ENCODE measurements at places on chromosomes 7 and 10. TPM values are rescaled to one million over a fixed set of nuclear protein-coding genes. Genes with fewer than 3 reads are reported as not detected.
A peak's percentile ranks its signal among the peaks of the same experiment; 100 is the strongest.

ADGRA1 gene
- 3.4 TPM for total RNA-seq

DNA sequence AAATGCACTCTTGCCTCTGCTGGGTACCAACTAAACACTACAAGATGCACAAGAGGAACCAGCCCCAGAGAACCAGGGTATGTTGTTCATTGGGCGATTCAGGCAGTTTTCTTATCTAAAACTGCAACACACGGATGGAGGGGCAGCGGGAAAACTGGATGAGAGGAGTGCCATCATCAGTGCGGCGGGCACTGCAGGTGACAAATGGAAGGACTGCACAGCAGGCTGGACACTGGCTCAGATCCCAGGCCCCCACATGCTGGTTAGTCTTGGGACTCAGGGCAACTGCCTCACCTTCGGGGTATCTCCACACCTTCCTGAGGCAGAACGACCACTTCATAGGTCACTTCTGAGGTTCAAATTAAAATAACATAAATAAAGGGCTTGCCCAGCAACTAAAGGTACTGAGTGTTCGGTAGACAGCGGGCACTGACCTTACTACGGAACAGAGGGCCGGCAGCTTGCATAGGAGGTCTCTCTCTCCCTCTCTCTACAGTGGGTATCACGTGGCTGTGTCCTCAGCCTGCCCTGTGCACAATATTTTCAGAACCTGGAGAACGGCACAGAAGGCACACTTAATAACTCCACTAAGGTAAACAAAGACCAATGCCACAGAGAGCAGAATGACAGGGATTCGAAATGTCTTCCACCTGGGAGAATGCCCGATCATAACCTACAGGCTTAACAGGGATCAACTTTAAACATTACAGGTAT is 72.1 kb downstream of the GRB10 start:
- peak; percentile 53 for DNase-seq

ATP6V0A4 gene
- 1.8 TPM for total RNA-seq

ETV1 gene
- total RNA-seq: 44.5 TPM

GRCh38 chr7:10468908-10469307 is 504.8 kb upstream of the PHF14 start:
- no peak for DNase-seq

C10orf53 gene
- total RNA-seq: 0.18 TPM

NKX2-3 gene
- not detected for total RNA-seq

DNA sequence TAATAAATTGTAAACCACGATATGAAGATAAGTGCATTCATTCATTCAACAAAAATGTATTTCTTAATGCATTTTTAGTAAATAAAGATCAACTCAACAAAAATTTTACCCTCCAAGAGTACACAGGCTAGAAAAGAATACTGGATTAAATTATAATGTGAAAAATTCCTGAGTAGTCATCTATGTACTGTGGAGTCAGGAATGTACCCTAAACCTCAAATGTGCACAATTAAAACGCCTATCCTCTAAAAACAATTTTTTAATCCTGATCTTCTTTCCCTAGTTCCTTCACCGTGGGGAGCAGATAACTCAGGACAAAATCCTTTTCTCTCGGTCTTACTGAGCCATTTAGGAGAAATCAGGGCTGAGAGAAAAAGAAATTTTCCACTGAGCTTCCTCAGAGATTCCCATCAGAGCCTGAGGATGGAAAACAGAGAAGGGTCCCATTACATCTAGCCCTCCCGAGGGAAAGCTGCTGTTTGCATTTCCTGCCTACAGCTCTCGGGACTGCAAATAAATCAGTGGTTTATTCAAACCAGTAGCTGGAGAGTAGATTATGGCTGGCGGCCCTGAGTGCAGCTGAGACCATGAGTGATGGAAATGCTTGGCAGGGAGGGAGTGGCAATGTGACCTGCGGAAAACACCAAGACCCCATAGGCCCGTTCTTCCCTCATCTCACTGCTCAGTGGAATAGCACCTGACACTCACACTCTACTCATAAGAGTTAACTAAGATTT is 7.4 kb downstream of the TAS2R40 start:
- DNase-seq: no peak

GRID2IP gene
- total RNA-seq: 3.5 TPM

- DNase-seq: no peak
These were observed 260.8 kb upstream of the MBL2 start for GRCh38 chr10:53033396-53033795.

GRCh38 chr10:110859206-110859972 is 12.3 kb upstream of the PDCD4 start:
- DNase-seq: no peak

SLC18A3 gene
- total RNA-seq: 3.4 TPM

GRCh38 chr10:29263506-29263905 is 25.4 kb upstream of the LYZL1 start:
- DNase-seq: no peak

DNA sequence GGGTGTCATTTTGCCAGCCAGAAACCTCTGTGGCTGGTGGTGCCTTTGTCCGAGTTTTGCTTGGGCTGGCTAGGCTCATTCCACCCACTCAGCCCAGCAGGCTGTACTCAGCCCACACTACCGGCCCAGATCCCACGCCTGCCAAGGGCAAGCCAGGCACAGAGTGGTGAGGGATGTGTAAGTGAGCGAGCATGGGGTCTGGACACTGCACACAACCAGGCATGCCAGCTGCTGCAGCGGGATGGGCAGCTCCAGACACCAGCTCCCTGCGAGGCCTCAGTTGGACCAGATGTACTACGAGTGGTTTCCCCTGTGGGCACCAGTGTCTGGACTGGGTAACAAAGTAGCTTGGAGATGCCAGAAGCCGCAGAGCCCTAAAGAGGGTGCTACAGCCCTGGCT is 134.2 kb upstream of the C7orf33 start:
- DNase-seq: no peak

DNA sequence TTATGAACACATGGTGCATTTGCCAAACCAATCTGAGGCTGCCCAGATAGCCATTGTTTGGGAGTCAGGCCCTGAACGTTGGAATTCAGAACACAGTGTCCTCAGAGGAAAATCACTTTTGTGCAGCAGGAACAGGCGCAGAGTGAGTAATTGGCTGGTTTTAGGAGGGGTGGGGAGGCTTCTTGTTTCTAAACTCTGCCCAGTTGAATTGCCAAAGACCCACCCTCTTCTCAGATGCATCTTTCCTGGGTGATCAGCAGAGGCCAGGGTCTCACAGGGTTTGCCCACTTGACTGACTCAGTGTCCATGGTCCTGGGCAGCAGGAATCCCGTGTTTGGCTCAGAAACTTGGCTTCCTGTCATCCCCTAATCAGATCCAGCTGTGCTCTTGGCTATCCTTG is 24.3 kb downstream of the PRLHR start:
- DNase-seq: no peak

GRCh38 chr7:133478591-133479135 is 225.8 kb downstream of the EXOC4 start:
- DNase-seq: peak; percentile 7

- no peak for DNase-seq
These were observed 225.4 kb upstream of the ZWINT start for GRCh38 chr10:56586461-56586891.

GRCh38 chr10:24651923-24652322 is 71.8 kb downstream of the ARHGAP21 start:
- no peak for DNase-seq

DNA sequence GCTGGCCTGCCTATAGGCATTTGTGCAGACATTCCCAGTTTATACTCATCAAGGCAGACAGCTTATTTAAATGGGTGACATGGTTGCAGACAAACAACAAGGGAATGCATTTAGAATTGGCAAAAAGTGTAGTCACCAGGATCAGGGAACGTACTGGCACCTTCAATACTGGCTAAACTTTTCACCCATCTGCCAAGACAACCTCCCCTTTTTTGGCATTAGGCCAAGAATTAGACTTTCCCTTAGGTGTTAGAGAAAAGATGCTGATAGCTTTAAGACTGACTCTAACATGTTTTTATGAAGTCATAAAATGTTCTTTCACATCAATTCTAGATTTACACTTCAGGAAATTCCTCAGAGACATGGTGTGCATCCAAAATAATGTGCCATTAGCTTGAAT is 365.9 kb downstream of the PHTF2 start:
- no peak for DNase-seq

GRCh38 chr7:114392686-114393085 is 21.9 kb upstream of the FOXP2 start:
- no peak for DNase-seq

DNA sequence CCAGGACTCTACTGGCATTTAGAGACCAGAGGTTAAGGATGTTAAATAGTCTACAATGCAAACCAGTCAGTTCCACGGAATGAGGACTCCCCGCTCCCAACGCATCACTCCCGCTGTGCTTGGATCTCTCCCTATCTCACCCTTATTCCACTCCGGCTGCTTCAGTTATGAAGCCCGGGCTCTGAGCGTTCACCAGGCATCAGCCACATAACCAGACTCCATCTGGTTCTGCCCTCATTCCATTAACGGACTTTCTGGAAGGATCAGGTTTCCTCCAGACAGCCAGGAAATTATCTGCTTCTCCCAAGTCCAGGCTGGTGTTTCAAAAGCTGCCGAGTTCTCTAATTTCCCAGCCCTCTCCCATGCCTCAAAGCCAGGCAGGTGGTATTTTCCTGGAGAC is 499.3 kb downstream of the GLRX3 start:
- no peak for DNase-seq

GRCh38 chr7:159205833-159206232 is 61.2 kb upstream of the VIPR2 start:
- no peak for DNase-seq

ANKRD16 gene
- total RNA-seq: 15.9 TPM

DNA sequence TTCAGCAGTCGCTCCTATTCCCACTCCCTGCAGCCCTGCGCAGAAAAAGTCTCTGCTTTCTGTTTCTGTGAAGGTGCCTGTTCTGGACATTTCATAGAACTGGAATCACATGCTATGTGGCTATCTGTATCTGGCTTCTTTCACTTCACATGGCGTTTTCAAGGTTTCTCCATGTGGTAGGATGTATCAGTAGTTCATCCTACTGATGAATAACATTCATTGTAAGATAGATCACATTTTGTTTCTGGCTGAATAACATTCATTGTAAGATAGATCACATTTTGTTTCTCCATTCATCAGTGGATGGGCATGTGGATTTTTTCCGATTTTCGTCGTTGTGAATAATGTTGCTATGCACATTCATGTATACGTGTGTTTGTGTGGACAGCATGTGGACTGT is 44.5 kb downstream of the HSPA12A start:
- no peak for DNase-seq

- no peak for DNase-seq
These were observed 276.1 kb downstream of the PHTF2 start for GRCh38 chr7:78074713-78075112.

GRCh38 chr7:155192961-155193640 is 104.6 kb upstream of the INSIG1 start:
- no peak for DNase-seq

DYNC1I1 gene
- 15.2 TPM for total RNA-seq

GRCh38 chr10:133357285-133358161 is at the start of gene FUOM:
Gene FUOM (minus strand): TSS chr10:133358019. CDS start chr10:133358007, 12 bp downstream.
- DNase-seq: peak; percentile 73

GRCh38 chr7:138520742-138521141 is 60.7 kb downstream of the TRIM24 start:
- no peak for DNase-seq

GRCh38 chr7:120961638-120962173 is 11.1 kb downstream of the ING3 start:
- DNase-seq: no peak

NPY4R2 gene
- 1.5 TPM for total RNA-seq

GRCh38 chr10:67812007-67812406 is 26.0 kb downstream of the DNAJC12 start:
- no peak for DNase-seq

DNA sequence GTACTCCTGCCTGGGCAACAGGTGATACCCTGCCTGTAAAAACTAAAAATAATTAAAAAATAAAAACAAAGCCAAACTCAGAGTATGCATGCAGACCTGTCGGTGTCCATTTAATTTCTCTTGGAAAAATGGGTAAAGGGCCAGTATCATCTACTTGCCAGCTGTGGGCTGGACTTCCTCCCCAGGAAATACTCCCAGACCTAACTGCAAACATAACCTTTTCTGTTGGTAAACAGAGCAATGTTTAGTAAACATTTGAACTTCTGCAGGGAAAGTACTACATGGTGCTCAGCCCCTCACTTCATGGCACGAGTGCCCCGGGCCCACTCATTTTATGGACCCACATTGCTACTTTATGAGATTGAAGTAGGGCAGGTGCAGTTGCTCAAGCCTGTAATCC is 10.2 kb upstream of the TMEM248 start:
- DNase-seq: no peak

GRCh38 chr7:108613147-108613948 is 43.7 kb downstream of the DNAJB9 start:
- peak; percentile 31 for DNase-seq

TMEM26 gene
- 2.4 TPM for total RNA-seq

- DNase-seq: peak; percentile 13
These were observed 58.0 kb upstream of the STRIP2 start for GRCh38 chr7:129376076-129376777.

MSS51 gene
- total RNA-seq: 6.5 TPM

HMX3 gene
- not detected for total RNA-seq

DNA sequence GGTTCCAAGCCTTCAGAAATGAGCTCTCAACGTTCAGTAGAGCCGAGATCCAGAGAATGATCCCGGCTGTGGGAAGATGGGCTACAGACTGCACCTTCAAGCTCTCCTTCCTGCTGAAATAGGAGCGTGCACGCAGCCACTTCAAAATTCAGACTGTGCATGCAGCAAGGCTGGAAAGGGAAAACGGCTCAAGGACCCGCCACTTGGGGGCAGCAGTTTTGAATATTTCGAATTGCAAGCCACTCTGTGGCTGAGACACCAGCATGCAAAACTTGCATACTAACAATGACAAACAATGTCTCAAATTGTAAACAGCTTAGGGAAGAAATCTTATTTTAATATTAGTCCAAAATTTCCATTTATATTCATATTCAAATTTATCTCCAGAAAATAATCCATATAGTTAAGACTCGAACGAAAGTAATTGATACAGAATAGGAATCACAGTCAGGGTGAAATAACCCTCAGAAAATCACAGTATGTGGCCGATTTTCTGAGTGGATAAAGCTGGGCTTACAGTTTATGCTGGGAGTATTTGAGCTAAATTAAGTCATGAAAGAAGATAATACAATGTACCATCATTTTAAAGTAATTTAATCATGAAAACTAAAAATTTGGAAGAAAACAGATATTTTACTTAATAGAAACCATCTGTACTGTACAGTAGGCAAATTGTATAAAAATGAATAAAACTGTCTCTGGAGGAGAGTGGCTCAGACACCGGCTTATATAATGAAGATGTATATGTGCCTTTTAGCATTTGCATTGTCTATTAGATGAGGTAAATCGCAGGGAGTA is 137.9 kb upstream of the MKI67 start:
- peak; percentile 17 for DNase-seq

- no peak for DNase-seq
These were observed 27.5 kb downstream of the LRRC27 start for GRCh38 chr10:132359305-132360040.

ITGB1 gene
- 82.6 TPM for total RNA-seq

- DNase-seq: no peak
These were observed 905.5 kb downstream of the CNTNAP2 start for GRCh38 chr7:147022056-147022455.

SSC4D gene
- total RNA-seq: 0.73 TPM

NPC1L1 gene
- total RNA-seq: not detected

GRCh38 chr7:14303536-14303935 is 314.1 kb upstream of the ETV1 start:
- DNase-seq: no peak

GRCh38 chr7:44713141-44713540 is 35.5 kb upstream of the ZMIZ2 start:
- DNase-seq: no peak

- DNase-seq: peak; percentile 13
These were observed 77.1 kb downstream of the MPLKIP start for GRCh38 chr7:40057292-40057691.

GRCh38 chr10:132509506-132510173 is 27.9 kb upstream of the INPP5A start:
- DNase-seq: no peak

- no peak for DNase-seq
These were observed 119.8 kb downstream of the SLC25A13 start for GRCh38 chr7:96202102-96202501.

Data from cerebellum (tissue), 4 donors.